Colonic mucosa (tissue), 4 donors: ENCODE measurements at places on chromosomes 11 and 22. TPM values are rescaled to one million over a fixed set of nuclear protein-coding genes. Genes with fewer than 3 reads are reported as not detected.

NXPE2 gene
- total RNA-seq = 22.2 TPM

- no peak for DNase-seq
These were observed 99.3 kb upstream of the SYT13 start for GRCh38 chr11:45385423-45385822.

DNA sequence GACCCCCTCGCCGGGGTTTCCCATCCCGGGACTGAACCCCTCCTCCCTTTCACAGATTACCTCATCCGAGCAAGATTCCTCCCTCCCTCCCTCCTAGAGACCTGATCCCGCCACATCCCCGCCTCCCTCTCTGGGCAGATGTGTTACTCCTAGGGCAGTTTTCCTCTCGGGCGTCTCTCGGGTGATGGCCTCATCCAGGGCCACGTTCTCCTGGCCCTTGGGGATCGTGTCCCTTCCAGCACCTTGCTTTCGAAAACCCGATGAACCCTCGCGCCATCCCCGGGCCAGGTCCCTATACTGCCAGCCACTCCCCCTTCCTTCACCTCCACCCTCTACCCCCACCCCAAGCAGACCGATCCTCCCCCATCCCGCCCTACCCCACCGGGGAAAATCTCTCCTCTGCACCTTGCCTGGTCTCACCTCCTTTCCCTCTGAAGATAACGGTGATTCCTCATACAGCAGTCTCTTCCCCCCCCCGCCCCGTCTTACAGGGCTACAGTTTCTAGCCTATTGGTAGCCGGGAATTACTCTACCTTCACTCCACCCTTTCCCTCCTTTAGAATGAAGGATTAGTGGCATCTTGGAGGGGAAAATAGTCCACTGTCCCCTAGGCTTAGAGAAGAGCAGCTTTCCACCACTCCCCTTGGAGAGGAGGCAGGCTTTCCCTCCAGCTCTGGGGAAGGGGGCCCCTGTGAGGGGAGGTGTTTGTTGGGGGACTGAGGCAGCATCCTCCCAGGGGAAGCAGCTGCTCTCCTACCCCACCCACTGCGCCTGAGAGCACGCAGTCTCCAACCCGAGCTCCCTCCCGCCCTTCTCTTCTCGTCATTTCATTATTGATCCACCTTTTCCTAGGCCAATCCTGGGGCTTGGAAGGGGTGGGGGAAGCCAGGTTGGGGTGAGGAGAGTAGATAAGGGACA, 1.2 kb downstream of the KMT2A start:
- peak; percentile 64 for DNase-seq

APOL5 gene
- not detected for total RNA-seq

DNA sequence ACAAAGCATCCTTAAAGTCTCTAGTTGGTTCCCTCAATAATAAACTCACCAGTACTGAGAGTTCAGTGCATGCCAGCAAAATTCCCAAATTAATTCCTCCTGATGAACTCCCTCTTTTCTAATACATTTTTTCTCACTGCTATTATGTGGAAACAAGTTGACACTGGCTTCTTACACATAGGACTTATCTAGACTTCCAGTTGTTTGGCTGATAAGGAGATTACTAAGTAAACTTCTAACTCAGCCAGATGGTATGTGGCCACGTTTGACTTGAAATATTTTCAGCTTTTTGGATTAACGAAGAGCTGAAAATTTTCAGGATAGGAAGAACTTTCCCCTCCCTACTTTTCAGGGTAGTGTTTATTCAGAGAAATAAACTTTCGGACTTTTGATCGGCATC, 1154.2 kb upstream of the TENM4 start:
- DNase-seq = no peak

DNA sequence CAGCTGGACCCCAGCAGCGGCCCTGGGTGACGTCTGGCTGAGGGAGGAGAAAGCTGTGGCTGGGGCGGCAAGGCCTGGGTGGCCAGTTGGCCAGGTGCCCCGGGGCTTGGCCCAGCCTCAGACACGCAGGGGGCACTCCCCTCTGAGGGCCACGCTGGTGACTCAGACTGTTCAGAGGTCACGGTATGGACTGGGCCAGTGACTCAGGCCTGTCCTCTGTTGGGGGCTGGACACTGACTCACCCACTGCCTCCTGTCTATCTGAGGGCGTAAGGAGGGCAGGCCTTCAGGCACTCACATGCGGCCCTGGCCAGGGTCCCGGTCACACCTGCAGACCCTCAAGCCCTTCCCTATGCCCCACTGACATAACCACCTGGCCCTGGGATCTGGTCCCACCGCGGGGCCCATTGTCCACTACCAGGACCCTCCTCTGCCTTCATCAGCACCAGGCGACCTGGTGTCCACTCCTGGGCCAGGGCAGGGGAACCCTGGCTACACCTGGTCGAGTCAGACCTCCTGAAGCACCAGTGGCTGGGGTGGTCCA, 3.7 kb upstream of the MUC5AC start:
- peak; percentile 46 for DNase-seq

DNA sequence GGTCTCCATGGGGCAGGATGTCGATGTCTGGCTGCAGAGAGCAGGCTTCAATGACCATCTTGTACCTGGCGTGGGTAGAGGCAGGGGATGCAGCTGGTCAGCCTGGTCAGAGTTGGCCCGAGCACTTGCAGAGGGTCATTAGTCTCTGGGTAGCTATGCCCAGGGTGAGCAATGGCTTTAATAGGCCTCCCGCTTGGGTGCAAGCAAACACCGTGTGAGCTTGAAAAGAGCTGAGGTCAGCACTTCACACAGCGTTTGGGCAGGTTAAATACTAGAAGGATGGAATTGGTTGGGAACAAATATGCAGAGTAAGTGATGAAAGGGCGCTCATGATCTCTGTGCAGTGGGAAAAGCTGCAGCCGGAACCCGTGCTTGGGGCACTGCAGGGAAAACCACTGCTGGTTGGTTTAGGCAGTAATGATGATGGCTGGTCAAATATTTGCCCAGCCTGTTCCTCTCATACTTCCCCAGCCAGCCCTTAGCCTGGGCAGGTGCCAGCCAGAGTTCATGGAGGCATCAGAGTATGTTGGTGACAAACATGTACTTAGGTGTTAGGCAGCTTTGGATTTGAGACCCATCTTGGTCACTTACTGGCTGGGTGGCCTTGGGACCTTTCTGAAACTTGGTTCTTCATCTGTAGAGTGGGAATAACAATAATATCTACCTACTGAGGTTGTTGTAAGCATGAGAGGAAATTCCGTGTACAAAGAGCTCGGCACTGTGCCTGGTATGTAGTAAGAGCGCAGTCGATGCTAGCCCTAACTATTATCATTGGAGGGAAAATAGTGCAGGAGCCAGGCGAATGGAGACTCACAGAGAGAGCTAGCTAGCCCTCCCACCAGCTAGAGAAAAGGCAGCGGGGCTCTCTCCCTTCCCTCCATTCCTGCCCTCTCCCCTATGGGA, 25.2 kb upstream of the KCNJ11 start:
- peak; percentile 83 for DNase-seq

- no peak for DNase-seq
These were observed 29.3 kb upstream of the CSNK1E start for GRCh38 chr22:38346506-38346905.

EIF3M gene
- total RNA-seq = 190 TPM

GRCh38 chr11:15169815-15170551, 55.3 kb downstream of the INSC start:
- DNase-seq = no peak

DNA sequence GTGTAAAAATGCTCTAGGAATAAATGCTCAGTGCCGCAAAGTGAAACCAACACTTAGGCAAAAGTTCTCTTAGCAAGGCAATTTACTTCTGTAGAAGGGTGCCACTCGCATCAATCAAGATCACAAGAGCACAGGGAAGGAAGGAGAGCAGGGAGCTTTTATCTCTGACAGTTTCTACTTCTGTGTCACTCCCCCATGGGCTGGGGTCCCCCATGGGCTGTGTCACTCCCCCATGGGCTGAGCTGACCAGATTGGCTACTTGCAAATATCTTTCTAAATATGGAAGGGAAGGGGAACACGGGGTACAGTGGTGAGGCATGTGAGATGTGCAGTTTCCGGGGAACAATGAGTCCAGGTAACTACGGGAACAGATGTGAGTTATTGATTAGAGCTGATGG, 397 bp downstream of the OR52N2 start:
- DNase-seq = no peak

DNA sequence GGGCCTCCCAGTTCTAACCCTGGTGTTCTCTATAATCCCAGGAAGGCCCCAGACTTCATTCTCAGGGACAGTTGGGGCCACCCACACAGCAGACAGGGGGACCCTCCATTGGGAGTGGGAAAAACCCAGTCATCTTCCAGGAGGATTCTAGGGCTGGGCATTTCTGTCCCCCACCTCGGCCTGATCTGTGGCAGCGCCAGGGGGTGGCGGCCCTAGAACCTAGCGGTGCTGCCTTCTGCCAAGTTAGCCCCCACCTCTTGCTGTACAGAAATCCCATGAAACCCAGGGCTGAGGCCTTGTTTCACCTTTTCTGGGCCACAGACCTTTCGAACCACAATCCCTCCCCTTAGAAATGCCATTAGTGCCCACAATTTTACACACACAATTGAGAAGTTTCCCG, 9.6 kb downstream of the CHST1 start:
- DNase-seq = no peak

- no peak for DNase-seq
These were observed 51.1 kb upstream of the JAM3 start for GRCh38 chr11:134017511-134018430.

GRCh38 chr11:30983776-30984441, 385.6 kb downstream of the DCDC1 start:
- no peak for DNase-seq

DNA sequence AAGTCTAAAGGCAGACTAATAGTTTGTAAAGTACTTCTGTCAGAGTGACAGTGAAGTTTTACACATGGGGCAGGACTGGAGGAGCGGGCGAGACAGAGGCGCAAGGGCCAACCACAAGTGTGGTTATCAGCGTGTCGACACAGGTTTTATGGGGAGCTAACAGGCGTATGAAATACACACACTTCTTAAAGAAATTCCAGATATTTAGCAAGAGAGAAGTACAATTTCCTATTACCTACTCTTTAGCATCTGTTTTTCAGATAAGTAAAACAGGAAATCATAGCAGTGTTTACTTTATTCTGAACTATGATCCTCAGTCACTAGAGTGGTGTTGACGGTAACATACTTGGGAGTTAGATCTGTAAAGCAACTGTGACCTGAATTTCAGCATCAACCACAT, 22.5 kb downstream of the VSIG10L2 start:
- DNase-seq = no peak

DNA sequence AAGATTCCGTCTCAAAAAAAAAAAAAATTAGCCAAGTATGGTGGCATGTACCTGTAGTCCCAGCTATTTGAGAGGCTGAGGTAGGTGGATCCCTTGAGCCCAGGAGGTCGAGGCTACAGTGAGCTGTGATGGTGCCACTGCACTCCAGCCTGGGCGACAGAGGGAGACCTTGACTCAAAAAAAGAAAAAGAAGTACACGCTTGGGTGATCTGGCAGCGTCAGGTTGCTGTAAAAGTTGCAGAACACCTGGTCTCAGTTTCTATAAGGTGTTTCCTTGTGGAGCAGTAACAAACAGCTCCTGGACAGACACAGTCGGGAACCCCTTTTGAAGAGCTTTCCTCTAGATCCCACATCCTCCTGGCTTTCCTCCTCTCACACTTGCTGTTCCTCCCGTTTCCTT, 45.8 kb downstream of the SCGB1A1 start:
- no peak for DNase-seq

DNA sequence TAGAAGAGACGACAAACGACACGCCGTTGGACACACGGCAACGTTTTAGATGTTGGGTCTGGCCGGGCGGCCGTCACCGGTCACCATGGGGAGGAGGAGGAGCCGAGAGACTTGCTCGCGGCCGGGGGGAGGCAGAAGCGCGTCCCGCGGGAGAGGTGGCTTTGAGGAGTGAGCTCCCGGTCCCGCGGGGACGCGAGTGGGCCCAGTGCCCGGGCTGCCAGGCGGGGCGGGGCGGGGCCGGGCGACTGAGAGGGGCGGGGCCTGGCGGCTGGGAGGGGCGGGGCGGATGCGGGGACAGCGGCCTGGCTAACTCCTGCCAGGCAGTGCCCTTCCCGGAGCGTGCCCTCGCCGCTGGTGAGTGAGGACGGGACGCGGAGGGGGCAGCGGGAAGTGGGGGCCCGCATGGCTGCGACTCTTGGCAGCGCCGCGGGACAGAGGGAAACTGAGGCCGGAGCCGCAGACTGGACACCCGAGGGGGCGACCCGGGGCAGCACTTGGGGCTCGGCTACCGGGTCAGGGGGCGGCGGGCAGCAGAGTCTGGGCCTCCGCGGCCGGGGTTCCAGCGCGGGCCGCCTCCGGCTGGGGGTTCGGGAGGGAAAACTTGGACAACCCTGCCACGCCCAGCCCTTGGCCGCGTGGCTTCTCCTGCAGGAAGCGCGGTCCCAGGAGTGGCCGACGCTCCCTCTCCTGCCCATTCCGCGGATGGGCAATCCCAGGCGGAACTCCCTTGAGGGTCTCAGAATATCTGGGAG, at the start of gene TSPO:
TSS of gene TSPO (plus strand) at position 309 of the 752 bp plus-strand sequence. CDS start 7,680 bp downstream, outside the sequence.
- DNase-seq = peak; percentile 86

DNA sequence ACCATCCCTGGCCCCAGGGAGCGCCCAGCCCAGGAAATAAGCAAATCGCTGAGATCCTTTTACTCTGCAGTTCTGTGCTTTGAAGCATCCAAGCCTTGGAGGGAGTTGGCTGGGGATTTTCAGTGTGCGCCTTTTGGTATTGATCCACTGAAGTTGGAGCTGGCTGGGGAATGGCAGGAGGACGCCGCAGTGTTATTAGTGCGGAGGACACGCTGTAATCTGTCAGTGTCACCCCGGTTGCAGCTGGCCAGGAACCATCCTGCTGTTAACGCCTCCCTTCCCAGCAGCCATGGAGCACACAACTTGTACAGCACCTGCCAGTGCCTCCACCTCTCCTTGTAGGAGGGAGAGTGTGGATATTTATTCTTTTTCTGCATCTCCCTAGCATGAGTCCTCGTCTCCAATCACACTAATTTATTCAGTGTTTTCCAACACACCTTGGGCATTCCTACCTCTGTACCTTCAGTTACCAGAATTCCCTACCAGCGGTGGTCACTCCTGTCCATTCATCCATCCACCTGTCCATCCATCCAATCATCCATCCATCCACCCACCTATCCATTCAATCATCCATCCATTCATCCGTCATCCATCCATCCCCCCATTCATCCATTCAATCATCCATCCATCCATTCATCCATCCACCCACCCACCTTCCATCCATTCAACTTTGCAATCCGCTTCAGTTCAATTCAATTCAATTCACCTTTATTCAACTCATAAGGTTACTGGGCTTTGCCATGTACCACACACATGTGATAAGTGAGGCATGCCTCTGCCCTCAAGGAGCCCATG, 21.9 kb upstream of the EIF3D start:
- no peak for DNase-seq

STX3 gene
- total RNA-seq = 70.9 TPM

GRCh38 chr22:37383341-37383740, 43.9 kb downstream of the ELFN2 start:
- no peak for DNase-seq

OR6A2 gene
- not detected for total RNA-seq

DNA sequence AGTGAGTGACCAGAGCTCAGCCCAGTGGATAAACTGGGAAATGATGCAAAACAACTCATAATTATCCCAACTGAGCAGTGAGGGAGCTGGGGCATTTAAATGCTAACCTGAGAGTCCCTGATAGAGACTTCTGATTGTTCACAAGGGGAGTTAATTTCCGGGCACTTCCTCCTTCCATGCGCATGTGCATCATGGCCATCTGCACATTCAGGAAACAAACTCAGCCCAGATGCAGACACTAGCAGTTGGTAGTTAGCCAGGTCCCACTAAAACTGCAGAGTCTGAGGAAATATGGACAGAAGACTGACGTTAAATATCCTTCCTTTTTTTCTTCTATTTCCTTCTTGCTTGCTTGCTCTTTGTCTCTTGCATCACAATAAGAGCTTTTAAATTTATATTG, 852.1 kb upstream of the LRRC4C start:
- no peak for DNase-seq

BDNF gene
- 0.10 TPM for total RNA-seq
